ENCODE measurements at places on chromosomes 12 and 14.

DNA sequence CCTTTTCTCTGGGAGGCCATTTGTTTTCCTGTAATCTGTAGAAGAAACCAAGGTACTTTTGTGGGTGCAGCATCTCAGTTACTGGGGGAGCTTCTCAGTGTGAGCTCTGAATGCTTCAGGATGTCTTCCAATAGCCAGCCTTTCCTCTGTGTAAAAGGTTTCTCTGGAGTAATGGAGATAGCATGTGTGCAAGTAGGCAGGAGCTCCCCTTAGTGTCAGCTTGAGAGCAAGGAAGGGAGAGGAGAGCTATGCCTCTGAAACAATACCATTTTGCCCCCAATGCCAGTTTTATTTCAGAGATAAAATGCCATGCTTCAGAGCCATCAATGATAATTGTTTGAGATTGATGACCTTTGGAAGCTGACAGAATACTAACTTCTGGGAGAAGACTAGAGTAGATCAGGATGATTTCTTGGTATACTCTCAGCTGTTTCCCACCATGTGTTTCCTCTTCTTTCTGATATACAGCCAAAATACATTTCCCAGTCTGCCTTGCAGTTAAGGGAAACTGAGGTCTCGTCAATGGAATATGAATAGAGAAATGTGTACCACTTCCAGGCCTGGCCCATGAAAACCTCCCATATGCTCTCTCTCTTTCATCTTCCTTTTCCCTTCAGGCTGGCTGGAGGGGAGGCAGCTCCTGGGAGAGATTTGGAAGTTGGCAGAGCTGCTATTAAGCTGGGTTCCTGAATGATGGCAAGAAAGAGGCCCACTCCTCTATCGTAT, 125.7 kb downstream of the CRADD start:
- no peak for DNase-seq

GRCh38 chr14:36111822-36112583, 64.5 kb downstream of the PTCSC3 start:
- no peak for DNase-seq

- DNase-seq: no peak
Measured at GRCh38 chr14:63893701-63894458, 41.1 kb downstream of the SYNE2 start.

GRCh38 chr14:55138091-55138490, 9.0 kb downstream of the LGALS3 start:
- no peak for DNase-seq

DNA sequence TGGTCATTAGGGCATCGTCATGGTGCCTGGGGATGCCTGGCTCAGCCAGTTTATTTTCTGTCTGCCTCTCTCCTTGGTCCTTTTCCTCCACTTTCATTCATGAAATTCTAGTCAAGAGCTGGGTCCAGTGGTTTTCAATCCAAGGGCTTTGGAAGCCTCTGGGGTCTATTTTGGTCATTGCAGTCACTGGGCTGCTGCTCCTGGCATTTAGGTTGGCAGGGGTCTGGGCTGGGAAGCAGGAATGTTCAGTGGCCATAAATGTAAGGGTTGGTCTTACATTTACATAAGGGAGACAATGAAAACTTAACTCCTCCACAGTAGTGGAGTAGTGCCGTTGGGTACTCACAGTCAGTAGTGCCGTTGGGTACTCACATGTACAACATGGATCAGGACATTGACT, 48.1 kb downstream of the PTPN11 start:
- DNase-seq: no peak

- DNase-seq: no peak
Measured at GRCh38 chr12:115953031-115953430, 324.5 kb downstream of the MED13L start.

DNA sequence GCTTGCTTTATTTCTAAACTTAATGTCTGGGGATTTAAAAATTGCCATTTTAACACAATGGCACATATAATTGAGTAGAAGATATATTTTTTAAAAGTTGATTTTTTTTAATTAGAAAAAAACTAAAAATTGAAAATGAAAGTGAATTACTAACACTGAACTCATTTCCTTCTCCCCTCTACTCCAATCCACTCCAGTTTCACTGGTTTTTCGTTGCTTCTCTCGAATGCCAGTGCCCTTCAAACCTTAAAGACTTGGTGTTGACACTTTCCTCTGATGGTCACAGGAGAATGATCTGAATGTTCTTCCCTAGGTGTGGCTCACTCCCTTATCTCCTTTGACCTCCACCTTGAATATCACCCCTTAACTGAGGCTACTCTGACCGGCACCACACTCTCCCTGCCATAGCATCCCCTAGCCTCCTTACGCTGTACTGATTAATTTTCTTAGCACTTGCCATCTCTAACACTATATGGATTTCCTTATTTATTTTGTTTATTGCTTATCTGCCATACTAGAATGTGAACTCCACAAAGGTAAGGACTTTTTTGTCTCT, 107.1 kb downstream of the LIN7A start:
- no peak for DNase-seq

- DNase-seq: no peak
Measured at GRCh38 chr14:65255029-65255545, 152.8 kb upstream of the MAX start.

DNA sequence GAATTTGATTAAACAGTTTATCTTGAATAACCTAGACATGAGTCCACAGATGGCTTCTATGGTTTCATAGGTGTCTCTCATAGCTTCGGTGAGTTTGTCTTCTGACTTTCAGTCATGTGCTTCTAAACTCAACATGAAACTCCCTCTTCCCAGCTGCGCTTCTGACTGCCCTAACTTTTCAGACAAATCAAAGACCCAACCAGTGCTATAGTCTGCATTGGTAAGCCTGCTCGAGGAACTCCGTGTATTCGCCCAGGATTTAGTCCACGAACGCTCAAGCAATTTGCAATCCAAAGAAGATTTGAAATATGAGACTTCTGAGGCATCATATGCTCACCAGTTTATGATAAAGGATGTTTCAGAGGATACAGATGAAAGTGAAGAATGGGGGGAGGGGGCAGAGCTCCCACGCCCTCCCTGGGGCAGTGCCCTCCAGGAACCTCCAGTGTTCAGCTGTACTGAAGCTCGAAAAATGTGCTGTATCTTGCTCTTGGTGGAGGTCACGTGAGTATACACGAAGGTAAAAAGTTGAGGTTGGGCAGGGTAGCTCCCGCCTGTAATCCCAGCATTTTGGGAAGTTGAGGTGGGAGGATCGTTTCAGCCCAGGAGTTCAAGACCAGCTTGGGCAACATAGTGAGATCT, 5.2 kb upstream of the RILPL2 start:
- DNase-seq: no peak

- DNase-seq: no peak
Measured at GRCh38 chr14:105853907-105854599, 327.7 kb downstream of the TMEM121 start.

- no peak for DNase-seq
Measured at GRCh38 chr12:107139787-107140186, 46.4 kb upstream of the CRY1 start.

GRCh38 chr14:59333668-59334067, 131.5 kb downstream of the GPR135 start:
- no peak for DNase-seq

- DNase-seq: no peak
Measured at GRCh38 chr12:103780992-103781391, 60.0 kb downstream of the NT5DC3 start.

DNA sequence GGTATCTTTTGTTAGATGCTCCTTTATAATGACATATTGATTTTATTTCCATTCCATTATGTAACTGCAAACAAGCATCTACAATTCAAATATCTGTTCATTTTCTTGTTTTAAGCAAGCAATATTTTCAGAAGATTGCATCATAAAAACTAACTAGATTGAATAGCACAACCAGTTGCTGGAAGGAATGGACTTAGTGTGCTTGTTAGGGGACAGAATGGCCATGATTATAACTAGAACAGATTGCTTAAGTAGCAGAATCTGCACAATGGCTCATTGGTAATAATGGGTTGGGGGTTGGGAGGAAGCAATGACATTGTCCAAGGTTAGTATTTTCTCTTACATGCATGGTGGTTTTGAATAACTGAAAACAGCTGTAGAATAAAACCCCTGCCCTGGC, 939.5 kb downstream of the SLC16A7 start:
- DNase-seq: no peak

GRCh38 chr12:54725233-54725843, 77.2 kb upstream of the DCD start:
- DNase-seq: no peak

DNA sequence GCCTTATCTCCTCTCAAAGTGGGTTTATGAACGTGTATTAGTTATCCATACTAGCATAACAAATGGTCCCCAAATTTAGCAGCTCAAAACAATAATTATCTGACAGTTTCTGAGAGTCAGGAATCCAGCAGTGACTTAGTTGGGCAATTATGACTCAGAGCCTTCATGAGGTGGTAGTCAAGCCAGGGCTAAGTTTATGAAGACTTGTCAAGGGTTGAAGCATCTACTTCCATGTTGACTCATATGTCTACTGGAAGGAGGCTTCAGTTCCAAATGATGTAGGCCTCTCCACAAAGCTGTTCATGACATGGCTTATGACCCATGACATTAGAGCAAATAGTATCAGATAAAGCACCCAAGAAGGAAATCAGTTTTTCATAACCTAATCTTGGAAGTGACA, 73.2 kb downstream of the IPO8 start:
- DNase-seq: no peak

DNA sequence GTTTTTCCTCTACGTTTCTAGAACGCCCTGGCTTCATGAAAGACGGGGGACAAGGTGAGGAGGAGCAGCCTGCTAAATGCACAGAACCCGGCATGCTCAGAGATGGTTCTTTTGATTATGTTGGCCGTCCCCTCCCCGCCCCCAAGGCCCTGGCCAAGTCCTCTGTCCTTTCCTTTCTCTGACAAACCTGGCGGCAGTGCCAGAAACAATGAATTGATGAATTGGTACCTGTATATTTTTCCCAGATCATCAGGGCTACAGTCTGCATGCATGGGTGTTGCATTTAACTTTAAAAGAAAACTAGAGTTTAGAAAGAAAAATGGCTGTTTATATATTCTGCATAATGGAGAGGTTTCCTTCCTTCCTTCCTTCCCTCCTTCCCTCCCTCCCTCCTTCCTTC, 29.0 kb downstream of the GPRC5D start:
- DNase-seq: no peak

- DNase-seq: no peak
Measured at GRCh38 chr14:34374998-34375740, 86.9 kb downstream of the SPTSSA start.

- DNase-seq: no peak
Measured at GRCh38 chr14:30462358-30462757, 96.6 kb upstream of the G2E3 start.

- no peak for DNase-seq
Measured at GRCh38 chr14:41817626-41818025, 210.9 kb downstream of the LRFN5 start.

DNA sequence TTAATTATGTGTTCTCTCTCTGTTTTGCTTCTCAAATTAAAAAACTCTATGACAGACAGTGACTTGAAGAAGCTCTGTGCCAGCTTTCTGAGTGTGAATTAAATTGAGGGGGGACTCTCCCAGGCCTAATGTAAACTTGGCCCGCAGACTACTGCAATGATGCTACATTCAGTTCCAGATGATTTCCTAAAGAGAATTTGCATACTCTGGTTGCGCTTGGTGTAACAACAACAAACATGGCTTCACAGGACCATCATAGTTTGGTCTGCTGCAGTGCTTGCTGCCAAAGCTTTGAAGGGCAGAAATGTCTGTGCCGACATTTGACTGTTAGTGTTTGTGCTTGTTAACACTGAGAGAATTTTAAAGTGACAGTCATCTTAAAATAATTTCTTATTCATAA, 25.0 kb downstream of the CFAP54 start:
- DNase-seq: no peak

GRCh38 chr12:109714913-109715244, 1.3 kb downstream of the FAM222A start:
- no peak for DNase-seq

DNA sequence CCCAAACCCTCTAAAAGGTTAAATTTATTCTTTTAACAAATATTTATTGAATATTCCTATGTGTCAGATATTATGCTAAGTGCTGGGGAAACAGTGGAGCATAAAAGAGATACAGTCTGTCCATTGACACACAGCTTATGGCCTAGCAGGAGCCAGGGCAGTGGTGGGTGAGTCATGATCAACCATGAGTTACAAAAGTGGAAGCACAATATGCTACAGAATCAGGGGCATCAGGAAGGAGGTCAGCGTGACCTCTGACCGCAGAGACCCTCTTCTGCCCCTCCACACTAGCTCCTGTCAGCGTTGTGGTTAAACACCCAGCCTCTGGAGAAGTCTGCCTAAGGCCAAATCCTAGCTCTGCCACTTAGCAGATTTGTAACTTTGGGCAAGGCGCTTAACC, 4.7 kb upstream of the PPP1R1A start:
- no peak for DNase-seq

DNA sequence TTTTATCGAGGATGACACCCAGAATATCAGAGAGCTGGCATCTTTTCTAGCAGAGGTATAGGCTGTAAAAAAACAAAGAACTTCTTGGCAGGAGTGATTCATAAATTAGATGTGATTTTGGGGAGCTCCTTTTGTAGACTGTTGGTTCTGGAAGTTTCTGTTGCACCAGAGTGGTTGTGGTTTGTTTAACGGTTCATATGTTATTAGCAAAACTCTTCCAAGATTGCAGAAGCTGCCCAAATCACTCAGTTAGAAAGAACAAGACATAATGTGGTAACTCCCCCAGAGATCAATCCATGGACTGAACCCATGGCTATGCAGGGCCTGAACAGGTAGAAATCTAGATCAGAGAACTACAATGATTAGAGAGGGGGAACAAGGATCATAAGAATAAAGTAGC, 6.7 kb upstream of the RNASE10 start:
- DNase-seq: no peak

GRCh38 chr12:79531518-79531917, 159.2 kb downstream of the PAWR start:
- no peak for DNase-seq

GRCh38 chr14:70827752-70828151, 18.4 kb upstream of the MAP3K9 start:
- no peak for DNase-seq

DNA sequence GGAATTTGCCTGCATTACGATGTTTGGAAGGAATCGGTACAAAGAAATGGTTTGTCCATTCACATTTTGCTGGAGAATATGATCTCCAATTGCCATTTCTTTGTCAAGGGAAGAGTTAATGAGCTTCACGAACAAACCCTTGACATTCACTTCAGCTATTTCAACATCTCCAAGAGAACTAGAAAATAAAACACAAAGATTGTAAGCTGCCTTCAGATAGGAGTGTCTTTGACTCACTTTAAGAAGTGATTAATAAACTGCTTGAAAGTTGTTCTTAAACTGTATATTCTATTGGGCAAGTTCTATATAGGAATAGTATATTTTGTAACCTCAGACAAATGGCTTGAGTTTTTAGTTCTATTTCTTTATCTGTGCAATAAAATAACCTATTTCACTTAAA, 26.3 kb downstream of the LMNTD1 start:
- DNase-seq: no peak

GRCh38 chr12:59322473-59322872, 273.4 kb upstream of the SLC16A7 start:
- DNase-seq: no peak

DNA sequence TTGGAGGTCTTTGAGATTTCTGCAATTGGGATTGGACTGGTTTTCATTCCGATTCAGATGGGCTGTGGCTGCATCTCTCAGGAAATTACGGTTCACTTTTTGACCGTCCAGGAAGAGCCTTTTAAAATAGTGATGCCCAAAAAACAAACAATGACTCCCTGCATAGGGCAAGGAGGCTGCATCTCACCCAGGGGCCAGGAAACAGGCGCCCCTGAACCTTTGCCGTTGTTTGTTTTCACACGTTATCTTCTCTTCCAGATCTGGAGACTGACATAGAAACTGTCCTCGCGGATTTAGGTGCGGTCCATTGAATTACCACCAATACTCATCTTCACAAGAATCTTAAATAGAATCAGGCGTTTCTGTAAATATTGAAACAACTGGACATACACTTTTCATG, 66.0 kb downstream of the FLRT2 start:
- DNase-seq: no peak
